ENCODE measurements at places on chromosomes 3 and 15.

DNA sequence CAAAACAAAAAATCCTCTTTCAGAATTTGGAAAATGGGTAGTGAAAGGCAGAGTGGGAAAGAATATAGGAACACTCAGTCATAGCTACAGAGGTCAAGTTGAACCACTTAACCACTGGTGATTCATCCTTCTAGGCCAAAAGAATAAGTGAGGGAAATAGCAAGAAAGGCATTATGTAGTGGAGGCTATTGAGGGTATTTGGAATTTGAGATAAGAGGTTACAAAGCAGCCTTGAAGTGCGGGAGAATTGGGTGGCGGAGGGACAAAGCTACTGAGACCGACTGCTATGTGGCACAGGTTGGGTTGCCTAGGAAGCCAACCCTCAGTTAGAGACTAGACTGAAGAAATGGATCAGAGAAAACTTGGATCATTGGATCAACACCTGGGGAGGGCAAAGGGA lies 109.5 kb downstream of the SYNPR start:
- DNase-seq = no peak

GRCh38 chr3:157094751-157095480 lies 65.0 kb downstream of the CCNL1 start:
- no peak for DNase-seq

DNA sequence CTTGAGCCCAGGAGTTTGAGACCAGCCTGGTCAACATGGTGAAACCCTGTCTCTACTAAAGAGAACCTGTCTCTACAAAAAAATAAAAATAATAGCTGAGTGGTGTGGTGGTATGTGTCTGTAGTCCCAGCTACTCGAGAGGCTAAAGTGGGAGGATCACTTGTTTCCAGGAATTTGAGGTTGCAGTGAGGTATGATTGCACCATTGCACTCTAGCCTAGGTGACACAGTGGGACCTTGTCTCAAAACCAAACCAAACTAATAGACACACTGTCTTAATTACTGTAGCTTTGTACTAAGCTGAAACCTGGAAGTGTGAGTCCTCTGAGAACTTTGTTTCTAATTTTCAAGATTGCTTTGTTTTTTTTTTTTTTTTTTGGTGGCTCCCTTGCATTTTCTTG lies 30.4 kb downstream of the MGA start:
- DNase-seq = no peak

DNA sequence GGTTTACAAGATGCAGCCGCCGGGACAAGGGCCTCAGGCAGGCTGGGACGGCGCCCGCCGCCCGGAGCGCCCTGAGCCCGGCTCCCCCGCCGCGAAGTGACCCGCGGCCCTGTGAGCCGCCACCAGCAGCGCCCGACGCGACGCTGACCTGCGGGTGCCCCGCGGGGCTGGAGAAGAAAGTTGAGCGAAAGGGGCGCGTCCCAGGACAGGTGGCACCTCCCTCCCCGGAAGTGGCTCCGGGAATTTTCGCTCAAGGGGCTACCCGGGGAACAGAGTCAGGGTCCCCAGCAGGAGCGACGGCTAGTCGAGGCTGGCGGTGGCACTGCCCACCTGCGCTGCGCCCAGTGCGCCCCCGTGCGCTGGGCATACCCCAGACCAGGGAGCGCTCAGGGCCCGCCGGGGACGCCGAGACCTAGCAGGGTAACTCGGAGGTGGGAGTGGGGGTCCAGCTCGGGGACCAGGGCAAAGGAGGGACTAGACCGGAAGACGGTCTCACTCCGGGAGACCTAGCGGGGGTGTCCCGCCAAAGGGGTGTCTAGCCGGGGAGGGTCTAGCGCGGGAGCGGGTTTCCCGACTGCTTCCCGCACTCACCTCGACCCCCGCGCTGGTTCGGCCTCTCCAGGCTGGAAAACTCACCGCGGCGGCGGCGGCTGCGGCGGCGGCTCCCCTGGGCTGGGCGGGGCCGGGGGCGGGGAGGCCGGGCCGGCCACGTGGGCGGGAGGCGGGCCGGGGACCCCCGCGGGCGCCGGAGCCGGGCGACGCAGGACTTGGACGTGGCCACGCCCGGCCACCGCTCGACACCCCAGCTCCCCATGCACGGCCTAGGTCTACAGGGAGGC lies 18.4 kb downstream of the SPATA12 start:
- peak; percentile 27 for DNase-seq

DNA sequence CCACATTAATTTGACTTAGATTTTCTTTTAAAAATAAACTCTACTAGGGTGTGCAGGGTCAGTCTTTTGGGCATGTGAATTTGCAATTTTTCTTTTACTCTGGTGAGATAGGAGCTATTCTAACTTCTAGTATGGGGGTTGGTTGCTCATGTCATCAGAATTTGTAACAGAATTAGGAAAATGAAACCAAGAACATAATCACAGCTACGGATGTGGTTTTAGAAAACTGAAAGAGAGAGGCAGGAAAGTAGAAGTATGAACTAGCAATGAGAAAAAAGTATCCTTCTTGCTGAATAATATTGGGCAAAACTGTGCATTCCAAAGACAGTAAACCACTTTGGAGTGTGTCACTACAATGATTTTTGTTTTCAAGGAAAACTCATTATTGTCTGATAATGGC lies 43.3 kb downstream of the ADPGK start:
- DNase-seq = no peak

GRCh38 chr15:65981837-65982626 lies 112.7 kb downstream of the RAB11A start:
- DNase-seq = peak; percentile 39

DNA sequence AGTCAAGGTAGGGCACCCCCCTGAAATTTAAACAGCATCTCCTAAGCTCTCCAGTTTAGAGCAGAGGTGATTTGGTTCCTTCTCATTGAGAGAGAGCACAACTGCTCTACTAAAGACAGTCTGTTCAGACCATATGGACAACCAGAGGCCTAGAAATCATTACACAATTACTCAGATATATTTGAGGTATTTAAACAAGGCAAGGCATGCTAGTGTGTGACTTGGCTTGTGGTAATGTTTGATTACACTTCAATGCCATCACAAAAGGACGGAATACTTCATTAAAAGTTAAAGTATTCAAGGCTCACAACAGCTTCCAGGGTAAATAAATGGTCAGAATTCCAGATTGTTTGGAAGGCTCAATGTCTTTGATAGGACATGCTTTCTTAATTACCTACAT lies 110.2 kb downstream of the LRTM1 start:
- no peak for DNase-seq

DNA sequence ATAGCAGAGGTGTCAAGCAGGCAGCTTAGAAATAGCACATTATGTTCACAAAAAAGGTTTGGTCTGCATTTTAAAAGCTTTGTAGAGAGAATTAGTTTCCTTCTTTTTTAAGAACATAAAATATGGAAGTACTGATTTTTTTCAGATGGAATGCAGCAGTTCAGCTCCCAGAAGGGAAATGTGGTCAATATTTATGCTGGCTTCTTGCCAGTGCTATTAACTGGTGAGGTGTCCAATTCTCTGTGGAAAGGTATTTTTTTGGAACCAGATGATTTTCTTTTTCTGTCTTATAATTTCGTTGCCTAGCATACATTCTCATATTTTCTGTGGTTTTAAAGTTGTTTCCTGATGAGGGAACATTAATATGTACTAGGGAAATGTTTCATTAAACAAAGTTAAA lies 211.4 kb upstream of the ZNF385D start:
- no peak for DNase-seq

GRCh38 chr3:38549486-38549885 lies 53.3 kb downstream of the EXOG start:
- DNase-seq = no peak

- no peak for DNase-seq
These were observed 42.4 kb downstream of the TMEM40 start for GRCh38 chr3:12716605-12717151.

DNA sequence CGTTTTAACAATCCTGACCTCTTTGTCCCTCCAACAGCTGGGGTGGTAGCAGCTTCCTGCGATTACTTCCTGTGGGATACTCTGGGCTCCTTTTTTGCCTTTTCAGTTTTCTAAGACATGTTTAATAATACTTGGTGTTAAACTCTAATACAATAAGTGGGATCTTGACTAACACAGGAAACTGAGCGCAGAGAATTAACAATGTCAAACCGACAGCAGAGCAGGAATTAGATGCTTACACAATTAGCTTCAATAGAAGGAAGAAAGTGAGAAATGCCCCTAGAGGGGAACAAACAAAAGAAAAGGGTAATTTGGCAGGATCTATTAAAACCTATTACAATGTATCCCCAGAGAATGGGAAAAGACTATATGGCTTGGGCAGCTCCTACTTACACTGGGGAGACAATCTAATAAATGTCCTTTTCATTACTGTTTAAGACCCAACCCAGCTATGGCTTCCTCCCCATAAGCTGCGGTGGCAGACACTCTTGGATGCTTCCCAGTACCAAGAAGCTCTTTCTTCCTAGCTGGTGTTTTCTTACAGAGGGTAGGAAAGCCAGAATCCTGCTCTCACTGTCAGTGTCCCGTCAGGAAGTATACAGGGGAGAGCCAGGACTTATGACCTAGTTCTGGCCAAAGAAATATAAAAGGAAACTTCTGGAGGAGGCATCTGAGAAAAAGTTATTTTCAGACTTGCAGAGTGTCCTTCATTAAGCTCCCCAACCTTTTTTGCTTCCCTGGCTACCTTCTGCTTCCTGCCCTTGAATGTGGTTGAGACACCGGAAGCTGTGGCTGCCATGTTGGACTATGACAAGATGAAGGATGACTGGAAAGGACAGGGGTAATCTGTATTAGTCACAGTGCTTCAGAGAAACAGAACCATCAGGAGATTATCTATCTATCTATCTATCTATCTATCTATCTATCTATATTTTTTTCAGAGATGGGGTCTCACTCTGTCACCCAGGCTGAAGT lies 194.1 kb upstream of the KBTBD8 start:
- no peak for DNase-seq

- DNase-seq = no peak
These were observed 5.7 kb downstream of the EXOSC7 start for GRCh38 chr3:44981751-44982150.

- DNase-seq = no peak
These were observed 51.1 kb upstream of the ARRDC4 start for GRCh38 chr15:97909291-97909891.

GRCh38 chr15:85702321-85703101 lies 92.2 kb downstream of the KLHL25 start:
- no peak for DNase-seq

GRCh38 chr15:63283126-63283525 lies 5.7 kb downstream of the APH1B start:
- DNase-seq = no peak

- no peak for DNase-seq
These were observed 27.3 kb upstream of the BCL2L10 start for GRCh38 chr15:52139599-52140462.

DNA sequence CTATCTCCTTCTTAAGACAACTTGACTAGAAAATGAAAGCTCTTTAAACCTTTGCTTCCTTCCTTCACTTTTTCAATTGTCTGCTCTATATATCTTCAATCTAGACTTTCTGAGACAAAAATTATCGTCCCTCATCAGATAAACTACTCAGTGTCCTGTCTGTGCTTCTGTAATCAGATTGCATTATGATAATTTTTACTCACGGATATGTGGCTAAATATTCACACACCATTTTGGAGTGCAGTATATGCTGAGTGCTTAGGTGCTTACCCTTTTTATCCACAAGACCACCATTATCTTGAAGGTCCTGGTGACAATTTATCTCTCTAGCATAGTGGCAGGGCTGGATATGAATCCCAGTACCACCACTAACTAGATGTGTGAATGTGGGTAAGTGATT lies 1012.3 kb downstream of the TUSC7 start:
- no peak for DNase-seq

GRCh38 chr3:189138901-189139610 lies 32.7 kb upstream of the TPRG1 start:
- no peak for DNase-seq

- no peak for DNase-seq
These were observed 214.4 kb downstream of the OCA2 start for GRCh38 chr15:27884726-27885125.

- DNase-seq = no peak
These were observed 24.3 kb downstream of the ATP10A start for GRCh38 chr15:25838871-25839195.

DNA sequence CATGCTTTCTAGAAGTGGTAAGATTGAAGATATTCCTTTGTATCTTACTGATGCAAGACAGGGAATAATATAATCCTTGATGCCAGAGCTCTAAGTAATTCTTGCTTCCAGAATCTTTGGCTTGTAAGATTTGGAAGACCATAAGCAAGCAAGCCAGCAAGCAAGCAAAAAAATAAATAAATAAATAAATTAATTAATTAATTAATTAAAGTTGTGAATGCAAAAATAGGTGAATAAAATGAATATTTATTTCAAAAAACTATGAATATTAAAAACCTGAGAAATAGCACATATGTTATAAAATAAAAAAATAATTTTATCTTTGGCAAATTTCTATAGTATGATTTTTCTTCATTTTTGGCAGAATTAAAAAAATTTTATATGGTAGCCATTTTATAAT lies 750.2 kb upstream of the ARRDC4 start:
- no peak for DNase-seq

- DNase-seq = no peak
These were observed 283.9 kb downstream of the GRM7 start for GRCh38 chr3:7144697-7145308.

Data from activated naive CD4-positive, alpha-beta T cell treated with anti-CD3 and anti-CD28 coated beads, Interleukin-2, amount 50 U/mL, for 72 hours (primary cell).